ENCODE measurements at places on chromosomes 16 and 17. TPM values are rescaled to one million over a fixed set of nuclear protein-coding genes. Genes with fewer than 3 reads are reported as not detected.

DNA sequence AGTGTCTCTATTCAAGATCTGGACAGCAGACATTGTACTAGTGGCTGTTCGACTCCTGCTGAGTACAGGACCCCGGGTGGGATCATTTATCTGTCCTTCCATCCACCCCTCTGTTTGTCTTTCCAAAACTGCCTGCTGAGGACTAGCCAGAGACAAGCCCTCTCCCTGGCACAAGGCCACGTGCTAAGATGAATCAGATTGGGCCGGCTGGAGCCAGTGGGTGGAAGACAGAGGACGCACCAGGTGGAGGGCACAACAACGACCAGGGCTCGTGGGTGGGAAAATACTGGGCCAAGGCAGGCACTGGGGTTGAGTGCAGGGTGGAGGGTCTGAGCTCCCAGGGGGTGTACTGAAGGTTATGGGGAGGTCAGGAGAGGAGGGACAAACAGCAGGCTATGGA lies 1.4 kb upstream of the CA7 start:
- H3K36me3 ChIP-seq, result no peaks in the 10 kb centered on the region
- no peak overlapping the region for H3K4me3 ChIP-seq
- no peaks in the 10 kb centered on the region for H3K4me1 ChIP-seq
- peak; percentile 48 for DNase-seq

- DNase-seq, result no peak
- H3K36me3 ChIP-seq, result no peaks in the 10 kb centered on the region
- no peak overlapping the region for H3K4me3 ChIP-seq
- no peaks in the 10 kb centered on the region for H3K4me1 ChIP-seq
- H3K27me3 ChIP-seq, result no peaks in the 10 kb centered on the region
Measured at GRCh38 chr16:27434141-27435051, 32.4 kb downstream of the IL21R start.

GRCh38 chr17:1992541-1992940 lies 32.6 kb downstream of the RTN4RL1 start:
- no peak for DNase-seq
- peaks cover 4% of the 10 kb centered on the region for H3K4me1 ChIP-seq

- no peaks in the 10 kb centered on the region for H3K27me3 ChIP-seq
- H3K36me3 ChIP-seq, result no peaks in the 10 kb centered on the region
- no peak for DNase-seq
- H3K4me1 ChIP-seq, result no peaks in the 10 kb centered on the region
- no peak overlapping the region for H3K4me3 ChIP-seq
Measured at GRCh38 chr17:17315142-17315821, 12.1 kb downstream of the NT5M start.

DNA sequence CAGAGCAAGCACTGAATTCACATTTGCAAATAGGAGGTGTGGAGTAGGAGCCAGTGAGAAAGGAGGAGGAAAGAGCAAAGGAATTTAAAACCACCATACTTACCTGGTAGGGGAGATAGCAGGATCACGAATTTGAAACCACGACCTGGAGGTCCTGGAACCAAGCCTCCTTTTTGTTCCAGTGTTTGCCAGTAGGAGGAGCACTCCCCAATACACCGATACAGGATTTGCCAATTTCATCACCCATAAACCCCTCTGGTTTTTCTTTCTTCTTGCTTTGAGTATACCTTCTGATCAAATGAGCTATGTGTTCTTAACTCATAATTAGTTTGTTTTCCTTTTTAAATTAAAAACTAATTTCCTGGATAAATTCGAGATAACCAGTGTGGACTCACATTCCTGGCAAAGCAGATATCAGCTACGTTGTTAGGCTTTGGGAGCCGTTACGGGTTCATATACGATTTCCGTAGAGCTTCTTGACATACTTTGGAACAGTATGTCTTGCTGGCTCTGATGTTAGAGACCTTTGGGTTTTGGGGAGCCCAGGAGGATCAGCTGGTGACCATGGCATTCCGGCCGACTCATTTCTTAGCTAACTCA lies 22.7 kb downstream of the BCO1 start:
- no peaks in the 10 kb centered on the region for H3K27me3 ChIP-seq
- H3K4me3 ChIP-seq, result no peak overlapping the region

DNA sequence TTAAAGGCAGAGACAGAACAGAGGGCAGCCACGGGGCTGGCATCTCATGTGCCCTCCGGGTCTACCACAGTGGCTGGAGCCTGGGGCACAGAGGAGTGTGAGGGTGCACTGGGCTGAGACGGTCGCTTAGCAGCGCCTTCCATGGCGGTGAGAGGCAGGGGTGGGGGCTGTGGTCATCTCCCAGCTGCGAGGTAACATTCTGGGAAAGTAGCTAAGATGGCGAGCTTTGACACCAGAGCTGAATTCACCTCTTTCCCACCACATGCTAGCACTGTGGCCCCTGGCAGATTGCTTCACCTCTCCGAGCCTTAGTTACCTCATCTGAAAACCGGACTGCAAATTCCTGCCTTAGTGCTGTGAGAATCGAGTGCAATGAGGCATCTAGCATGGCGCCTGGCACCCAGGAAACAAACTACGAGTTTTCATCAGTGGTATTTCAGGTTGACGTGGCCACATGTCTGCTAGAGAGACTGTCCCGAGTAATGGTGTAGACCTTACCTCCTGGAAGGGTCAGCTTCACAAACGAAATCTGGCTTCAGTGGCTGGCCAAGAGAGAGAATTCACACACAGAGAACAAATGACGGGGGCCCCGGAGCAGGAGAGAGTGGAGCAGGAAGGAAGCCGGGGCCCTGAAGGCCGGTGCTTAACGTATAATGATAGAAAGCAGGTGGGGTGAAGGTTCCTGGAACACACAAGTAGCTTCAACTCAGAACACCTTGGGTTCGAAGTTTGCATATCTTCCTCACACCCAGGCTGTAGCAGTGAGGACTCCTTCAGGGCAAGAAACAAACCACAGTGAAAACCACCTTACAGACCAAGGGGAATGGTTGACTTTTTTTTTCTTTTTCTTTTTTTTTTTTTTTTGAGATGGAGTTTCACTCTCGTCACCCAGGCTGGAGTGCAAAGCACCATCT lies 63.9 kb upstream of the RPH3AL start:
- no peak for DNase-seq
- H3K27ac ChIP-seq, result no peak overlapping the region
- no peaks in the 10 kb centered on the region for H3K4me1 ChIP-seq
- no peak overlapping the region for H3K4me3 ChIP-seq
- H3K27me3 ChIP-seq, result no peaks in the 10 kb centered on the region

- H3K4me3 ChIP-seq, result no peak overlapping the region
- H3K4me1 ChIP-seq, result no peaks in the 10 kb centered on the region
- no peak for DNase-seq
- H3K27me3 ChIP-seq, result no peaks in the 10 kb centered on the region
- H3K36me3 ChIP-seq, result no peaks in the 10 kb centered on the region
Measured at GRCh38 chr17:34699181-34699580, 119.8 kb downstream of the TMEM132E start.

GRCh38 chr16:54459509-54460262 lies 173.1 kb upstream of the IRX3 start:
- no peak overlapping the region for H3K4me3 ChIP-seq
- no peaks in the 10 kb centered on the region for H3K36me3 ChIP-seq
- H3K27ac ChIP-seq, result no peak overlapping the region
- peaks cover 8% of the 10 kb centered on the region for H3K4me1 ChIP-seq

DNA sequence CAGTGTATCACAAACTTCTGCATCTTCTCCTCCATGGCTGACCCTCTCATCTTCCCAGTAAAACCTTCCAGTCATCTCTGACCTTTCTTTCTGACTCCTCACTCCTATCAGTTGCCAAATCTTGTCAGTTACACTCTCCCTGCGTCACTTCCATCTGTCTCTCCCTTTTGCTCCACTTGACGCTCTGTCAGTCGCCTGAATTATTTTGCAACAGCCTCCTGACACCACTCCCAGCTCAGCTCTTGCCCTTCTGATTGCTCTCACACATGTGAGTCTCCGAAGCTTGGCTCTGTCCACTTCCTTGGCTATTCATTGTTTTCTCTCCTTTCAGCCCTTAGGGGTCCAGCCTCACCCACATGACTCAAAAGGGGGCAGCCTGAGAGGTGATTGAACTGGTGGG lies 27.7 kb downstream of the DHRS7C start:
- no peak for DNase-seq
- no peaks in the 10 kb centered on the region for H3K36me3 ChIP-seq
- no peaks in the 10 kb centered on the region for H3K4me1 ChIP-seq
- H3K4me3 ChIP-seq, result no peak overlapping the region

DNA sequence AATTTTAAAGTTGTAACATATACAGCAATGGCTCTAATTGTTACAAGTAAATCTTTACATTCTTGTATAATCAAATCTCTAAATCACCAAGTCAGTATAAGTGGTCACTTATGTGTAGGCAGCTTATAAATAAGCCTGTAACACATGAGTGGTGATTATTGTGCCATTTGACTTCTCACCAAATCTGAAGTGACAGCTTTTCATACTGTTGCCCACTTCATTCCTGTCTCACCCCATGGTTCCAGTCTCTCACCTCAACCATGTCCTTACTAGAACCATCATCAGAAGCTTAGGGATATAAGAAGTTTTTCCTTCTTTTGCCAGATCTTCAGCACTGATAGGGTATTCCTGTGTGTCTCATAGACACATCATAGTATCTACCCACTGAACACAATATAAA lies 23.5 kb downstream of the TNRC6A start:
- no peak overlapping the region for H3K4me3 ChIP-seq
- H3K27ac ChIP-seq, result no peak overlapping the region
- DNase-seq, result no peak
- peaks cover 11% of the 10 kb centered on the region for H3K4me1 ChIP-seq
- no peaks in the 10 kb centered on the region for H3K27me3 ChIP-seq

Gene CDRT15L2
- not detected for polyA plus RNA-seq

Gene OTOP3
- polyA plus RNA-seq, result not detected

Gene SULT1A2
- polyA plus RNA-seq, result not detected

All from SK-N-SH (cell line).